T-helper 2 cell (primary cell): ENCODE measurements at places on chromosomes 4 and X.

DNA sequence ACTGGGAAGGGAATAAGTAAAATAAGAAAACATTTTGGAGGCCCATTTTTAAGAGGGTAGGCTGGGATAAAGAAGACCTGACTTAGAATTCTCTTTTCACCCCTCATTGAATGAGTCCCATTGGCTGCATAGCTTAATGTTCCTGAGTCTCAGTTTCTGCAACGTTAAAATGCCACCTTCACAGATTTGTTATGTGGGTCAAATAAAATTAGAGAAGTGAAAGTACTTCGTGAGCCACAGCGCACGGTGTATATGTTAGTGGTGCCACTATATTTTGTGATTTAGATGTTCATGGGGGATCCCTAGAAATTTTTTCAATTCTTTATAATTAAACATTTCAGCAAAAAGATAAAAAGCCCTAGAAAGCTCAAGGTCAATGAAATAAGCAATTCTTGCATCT, 109.2 kb upstream of the HS3ST1 start:
- DNase-seq, result no peak

DNA sequence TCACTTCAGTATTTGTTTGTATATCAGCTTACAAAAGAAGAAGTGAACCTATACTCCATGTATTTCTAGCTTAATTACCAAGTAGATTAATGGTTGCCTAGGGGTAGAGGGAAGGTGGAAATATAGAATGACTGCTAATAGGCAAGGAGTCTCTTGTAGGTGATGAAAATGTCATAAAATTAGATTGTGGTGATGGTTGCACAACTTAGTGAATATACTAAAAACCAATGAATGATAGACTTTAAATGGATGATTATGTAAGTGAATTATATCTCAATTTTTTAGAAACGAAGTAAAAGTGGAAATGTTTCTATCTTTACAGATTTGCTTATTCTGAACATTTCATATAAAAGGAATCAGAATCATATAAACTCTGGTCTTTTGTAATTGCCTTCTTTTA, 165.5 kb downstream of the AWAT2 start:
- no peak for DNase-seq

DNA sequence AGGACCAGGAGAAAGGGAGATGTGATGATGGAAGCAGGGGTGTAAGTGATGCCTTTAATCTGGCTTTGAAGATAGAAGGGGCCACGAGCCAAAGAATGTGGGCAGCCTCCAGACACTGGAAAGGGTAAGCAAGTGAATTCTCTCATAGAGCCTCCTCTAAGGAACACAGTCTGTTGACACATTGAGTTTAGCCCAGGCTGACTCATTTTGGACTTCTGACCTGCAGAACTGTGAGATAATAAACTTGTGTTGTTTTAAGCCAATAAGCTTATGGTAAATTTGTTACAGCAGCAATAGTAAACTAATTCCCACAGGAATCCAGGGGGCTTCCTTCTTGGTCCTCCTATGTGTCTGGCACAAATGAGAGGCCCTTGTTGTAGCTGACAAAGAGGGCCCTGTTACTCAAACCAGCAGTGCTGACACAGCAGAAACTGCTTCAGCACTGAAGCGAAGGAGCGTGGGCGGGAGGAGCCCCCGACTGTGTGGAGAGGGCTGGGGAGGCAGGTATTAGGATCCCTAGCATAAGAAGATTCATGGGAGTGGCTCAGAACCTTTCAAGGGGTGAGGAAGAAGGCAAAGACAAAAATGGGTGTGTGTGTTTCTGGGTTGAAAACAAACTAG, 268.7 kb downstream of the NR3C2 start:
- DNase-seq, result no peak

- no peak for DNase-seq
Observed at GRCh38 chr4:40564815-40565483, 64.7 kb downstream of the RBM47 start.

GRCh38 chr4:6239486-6239885, 30.2 kb upstream of the WFS1 start:
- no peak for DNase-seq
